ENCODE measurements at places on chromosomes 13 and 19. TPM values are rescaled to one million over a fixed set of nuclear protein-coding genes. Genes with fewer than 3 reads are reported as not detected.

GRCh38 chr13:66879988-66880387 is 350.1 kb downstream of the PCDH9 start:
- no peak overlapping the region for H3K27ac ChIP-seq
- no peaks in the 10 kb centered on the region for H3K27me3 ChIP-seq
- no peak for DNase-seq
- no peak overlapping the region for H3K4me3 ChIP-seq

AP1M2 gene
- total RNA-seq, result 0.55 TPM

- no peak for DNase-seq
- H3K27me3 ChIP-seq, result peaks cover 2% of the 10 kb centered on the region
- H3K36me3 ChIP-seq, result no peaks in the 10 kb centered on the region
- no peaks in the 10 kb centered on the region for H3K4me1 ChIP-seq
- H3K27ac ChIP-seq, result no peak overlapping the region
Observed at GRCh38 chr13:111512707-111513106, 192.3 kb downstream of the TEX29 start.

TEX26 gene
- not detected for total RNA-seq

ZNF256 gene
- 2.9 TPM for total RNA-seq

ZNF471 gene
- total RNA-seq, result 2.3 TPM

- no peaks in the 10 kb centered on the region for H3K4me1 ChIP-seq
- H3K27me3 ChIP-seq, result peaks cover 29% of the 10 kb centered on the region
- H3K36me3 ChIP-seq, result 0 out of 2 replicates have a peak, but pooled peaks cover 6% of the 10 kb centered on the region
- no peak overlapping the region for H3K4me3 ChIP-seq
- no peak for DNase-seq
Observed at GRCh38 chr13:28817204-28817603, 2.9 kb upstream of the MTUS2 start.

CEACAM16 gene
- not detected for total RNA-seq

- H3K4me3 ChIP-seq, result peak overlapping the region; percentile 99
- H3K4me1 ChIP-seq, result peaks cover 73% of the 10 kb centered on the region
- peak overlapping the region; percentile 97 for H3K27ac ChIP-seq
- DNase-seq, result peak; percentile 70
- H3K36me3 ChIP-seq, result peaks cover 4% of the 10 kb centered on the region
Observed at GRCh38 chr19:19406878-19407632, 1.6 kb downstream of the GATAD2A start.

ZNF541 gene
- not detected for total RNA-seq

C19orf85 gene
- total RNA-seq, result not detected
